ENCODE measurements at places on chromosomes 4 and X.

DNA sequence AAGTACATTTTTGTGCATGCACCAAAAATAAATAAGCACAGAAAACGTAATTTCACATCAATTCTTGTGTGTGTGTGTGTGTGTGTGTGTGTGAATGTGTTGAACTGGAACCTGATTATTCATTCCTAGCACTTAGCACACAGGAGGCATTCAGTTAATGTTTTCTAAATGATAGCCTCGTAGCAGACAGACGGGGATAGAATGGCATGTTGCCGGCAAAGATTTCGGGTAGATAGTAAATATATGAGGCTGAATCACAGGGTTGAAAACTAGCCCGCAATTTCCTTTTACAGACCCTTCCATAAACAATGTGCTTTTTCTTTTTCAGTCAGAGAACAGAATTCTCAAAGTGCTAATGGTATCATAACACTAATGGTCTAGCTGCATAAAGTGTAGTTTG lies 13.5 kb downstream of the MAOB start:
- DNase-seq, result no peak

DNA sequence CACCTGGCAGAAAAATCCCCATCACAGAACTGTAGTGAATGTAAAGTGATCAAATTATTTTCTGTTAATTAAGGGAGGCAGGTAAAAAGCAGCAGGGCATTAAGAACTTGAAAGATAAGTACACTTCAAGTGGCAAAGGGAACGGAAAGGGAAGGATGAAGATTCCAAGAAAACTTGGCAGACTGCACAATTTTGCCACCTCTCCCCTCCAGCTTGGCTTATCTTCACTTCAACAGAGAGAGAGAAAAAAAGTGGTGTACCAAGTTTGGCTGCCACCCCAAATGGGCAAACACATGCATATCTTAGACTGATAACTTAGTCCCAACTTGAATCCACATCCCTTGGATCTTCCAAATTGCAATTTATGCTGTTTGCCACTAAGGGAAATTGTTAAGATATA lies 598.1 kb upstream of the ACTRT1 start:
- no peak for DNase-seq

GRCh38 chrX:115949900-115950822 lies 220.4 kb upstream of the AGTR2 start:
- DNase-seq, result no peak

- peak; percentile 69 for DNase-seq
Measured at GRCh38 chr4:41258783-41259182, 2.1 kb downstream of the UCHL1 start.

DNA sequence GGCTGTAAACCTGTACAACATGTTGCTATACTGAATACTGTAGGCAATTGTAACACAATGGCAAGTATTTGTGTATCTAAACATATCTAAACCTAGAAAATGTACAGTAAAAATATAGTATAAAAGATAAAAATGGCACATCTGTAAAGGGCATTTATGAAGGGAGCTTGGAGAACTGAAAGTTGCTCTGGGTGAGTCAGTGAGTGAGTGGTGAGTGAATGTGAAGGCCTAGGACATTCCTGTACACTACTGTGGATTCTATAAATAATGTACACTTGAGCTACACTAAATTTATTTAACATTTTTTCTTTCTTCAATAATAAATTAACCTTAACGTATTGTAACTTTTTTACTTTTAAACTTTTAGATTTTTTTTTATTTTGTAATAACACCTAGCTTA lies 5.0 kb upstream of the SHROOM4 start:
- no peak for DNase-seq

Measured in AG08395 (cell line).